Cardiac septum (tissue), 1 donor: ENCODE measurements at places on chromosomes 5 and 9.

DNA sequence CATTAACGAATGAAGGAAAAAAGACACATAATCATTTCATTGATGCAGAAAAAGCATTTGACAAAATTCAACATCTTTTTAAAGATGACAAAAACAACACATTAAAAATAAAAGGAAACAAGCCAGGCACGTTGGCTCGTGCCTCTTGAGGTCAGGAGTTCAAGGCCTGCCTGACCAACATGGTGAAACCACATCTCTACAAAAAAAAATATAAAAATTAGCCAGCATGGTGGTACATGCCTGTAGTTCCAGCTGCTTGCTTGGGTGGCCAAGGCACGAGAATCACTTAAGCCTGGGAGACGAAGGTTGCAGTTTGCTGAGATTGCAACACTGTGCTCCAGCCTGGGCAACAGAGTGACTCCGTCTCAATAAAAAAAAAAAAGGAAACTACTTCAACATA is 77.0 kb downstream of the ERCC6L2 start:
- no peak for DNase-seq

DNA sequence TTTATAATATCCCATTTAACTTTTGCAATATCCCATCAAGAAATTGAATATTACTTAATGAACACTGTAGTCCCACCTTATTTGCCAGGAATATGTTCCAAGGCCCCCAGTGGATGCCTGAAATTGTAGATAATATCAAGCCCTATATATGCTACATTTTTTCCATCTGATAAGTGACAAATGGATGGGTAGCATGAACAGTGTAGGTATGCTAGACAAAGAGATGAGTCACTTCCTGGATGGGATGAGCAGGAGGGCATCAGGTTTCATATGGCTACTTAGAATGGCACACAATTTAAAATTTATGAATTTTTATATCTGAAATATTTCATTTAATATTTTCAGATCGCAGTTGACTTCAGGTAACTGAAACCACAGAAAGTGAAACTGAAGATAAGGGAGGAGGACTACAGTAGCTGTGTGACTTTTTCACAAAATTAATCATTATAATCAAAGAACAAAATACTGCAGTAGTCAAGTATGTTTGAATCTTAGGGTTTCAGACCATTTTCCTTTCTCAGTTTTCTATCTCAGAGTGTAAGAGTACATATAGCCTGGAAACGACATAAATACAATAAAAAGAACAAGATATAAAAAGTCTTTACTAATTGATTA is 636.4 kb upstream of the ARRDC3 start:
- no peak for DNase-seq

- no peak for DNase-seq
These were observed 450.4 kb upstream of the NMUR2 start for GRCh38 chr5:152855441-152855840.

DNA sequence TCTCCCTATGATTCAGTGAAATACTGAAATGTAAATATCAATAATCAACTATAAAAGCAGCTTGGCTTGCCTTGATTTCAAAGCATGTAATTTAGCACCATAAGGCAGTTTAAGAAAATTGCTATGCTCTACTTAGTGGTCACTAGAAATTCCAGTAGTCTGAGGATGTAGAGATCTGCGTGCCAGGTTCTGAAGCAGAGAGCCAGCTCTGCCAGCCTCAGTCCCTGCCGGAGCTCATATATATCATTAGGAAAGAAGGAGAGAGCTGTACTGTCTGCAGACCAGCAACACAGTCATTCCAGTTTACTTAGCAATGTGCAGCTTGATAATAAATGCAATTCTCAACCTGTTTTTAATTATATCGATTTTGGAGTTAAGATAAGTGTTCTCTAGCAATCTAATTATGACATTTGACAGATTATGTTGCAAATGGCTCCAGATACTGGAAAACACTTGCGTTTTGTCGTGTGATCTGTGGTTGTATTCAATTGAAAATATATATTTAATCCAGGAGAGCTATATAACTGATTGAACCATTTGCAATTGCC is 540.5 kb downstream of the CTNND2 start:
- DNase-seq: no peak

DNA sequence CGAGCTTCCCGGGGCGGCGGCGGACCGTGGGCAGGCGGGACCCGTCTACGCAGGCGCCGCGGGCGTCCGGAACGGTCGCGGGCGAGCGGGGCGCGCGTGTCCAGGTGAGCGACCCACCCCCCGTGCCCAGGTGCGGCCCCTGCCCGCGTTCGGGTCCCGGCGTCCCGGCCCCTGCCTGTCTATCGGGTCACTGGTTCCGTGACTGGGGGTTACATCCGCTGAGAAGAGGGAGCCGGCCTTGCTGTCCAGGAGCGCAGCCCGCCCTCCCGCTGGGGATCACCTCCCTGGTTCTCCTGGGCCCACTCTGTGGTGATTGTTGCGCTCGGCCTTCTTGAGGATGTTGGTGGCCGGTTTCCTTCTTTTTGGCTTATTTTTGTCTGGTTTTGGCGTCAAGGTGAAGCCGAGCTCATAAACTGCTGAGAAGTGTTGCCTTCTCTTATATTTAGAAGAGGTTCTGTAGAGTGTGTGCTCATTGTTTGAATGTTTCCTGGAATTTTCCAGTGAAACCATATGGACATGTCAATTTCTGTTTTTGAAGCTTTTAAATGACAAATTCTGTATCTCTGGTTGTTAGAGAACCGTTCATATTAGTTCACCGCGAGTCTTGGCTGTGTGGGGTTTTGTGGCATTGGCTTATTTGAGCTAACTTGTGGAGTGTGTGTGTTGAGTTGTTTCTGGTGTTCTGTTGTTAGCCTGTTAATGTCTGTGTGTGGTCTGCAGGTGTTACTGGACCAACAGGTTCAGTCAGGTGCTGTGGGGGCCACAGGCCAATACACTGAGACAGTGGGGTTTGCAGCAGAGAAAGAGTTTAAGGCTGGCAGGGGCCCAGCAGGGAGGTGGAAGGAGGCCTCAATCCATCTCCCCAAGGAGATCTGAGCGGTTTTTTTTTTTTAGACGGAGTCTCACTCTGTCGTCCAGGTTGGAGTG is 621 bp downstream of the CEP72 start:
- DNase-seq: no peak

- DNase-seq: no peak
These were observed 472.9 kb downstream of the PRELID2 start for GRCh38 chr5:145362266-145362665.

GRCh38 chr5:8376478-8376877 is 507.5 kb downstream of the MTRR start:
- DNase-seq: no peak

DNA sequence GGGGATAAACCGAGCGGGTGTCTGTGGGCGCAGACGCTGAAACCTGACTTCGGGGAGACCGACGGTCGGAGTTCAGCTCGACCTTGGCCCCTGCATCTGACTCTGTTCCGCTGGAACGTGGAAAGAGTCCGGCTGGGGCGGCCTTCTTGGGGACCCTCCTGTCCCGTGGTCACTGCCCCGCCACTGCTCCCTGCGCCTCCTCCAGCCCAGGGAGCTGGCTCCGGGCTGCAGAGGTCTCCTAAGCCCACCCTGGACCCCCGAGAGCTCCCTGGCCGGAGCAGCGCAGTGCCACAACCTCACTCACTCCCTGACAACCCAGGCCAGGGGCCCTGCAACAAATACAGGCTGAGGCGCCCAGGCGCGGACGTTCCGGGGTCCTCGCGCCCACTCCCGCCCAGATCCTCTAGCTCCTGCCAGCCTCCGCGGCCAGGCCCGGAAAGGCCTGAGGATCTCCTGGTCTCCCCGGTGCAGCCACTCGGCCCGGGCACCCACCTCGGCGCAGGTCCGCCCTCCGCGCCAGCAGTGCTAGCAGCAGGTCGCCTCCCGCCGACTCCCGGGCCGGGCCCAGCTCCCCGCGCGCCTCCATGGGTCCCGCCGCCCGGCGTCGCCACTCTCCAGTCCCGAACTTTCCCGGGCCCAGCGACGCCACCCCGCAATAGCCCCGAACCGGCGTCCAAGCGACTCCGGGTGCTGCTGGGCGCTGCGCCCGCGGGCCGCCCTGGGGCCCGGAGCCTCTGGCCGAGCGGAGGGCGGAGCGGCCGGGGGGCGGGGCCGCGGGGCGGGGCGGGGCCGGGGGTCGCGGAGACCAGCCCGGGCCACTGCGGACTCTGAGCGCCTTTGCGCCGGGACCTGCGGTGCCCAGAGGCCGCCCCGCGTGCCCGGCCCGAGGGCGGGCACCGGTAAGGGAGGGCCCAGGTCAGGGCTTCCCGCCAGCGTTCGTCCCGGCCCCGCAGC is 2.2 kb downstream of the LHX3 start:
- DNase-seq: no peak

GRCh38 chr5:93415819-93416218 is 165.2 kb downstream of the NR2F1-AS1 start:
- no peak for DNase-seq

GRCh38 chr9:70466976-70467561 is 52.6 kb upstream of the KLF9 start:
- DNase-seq: no peak

DNA sequence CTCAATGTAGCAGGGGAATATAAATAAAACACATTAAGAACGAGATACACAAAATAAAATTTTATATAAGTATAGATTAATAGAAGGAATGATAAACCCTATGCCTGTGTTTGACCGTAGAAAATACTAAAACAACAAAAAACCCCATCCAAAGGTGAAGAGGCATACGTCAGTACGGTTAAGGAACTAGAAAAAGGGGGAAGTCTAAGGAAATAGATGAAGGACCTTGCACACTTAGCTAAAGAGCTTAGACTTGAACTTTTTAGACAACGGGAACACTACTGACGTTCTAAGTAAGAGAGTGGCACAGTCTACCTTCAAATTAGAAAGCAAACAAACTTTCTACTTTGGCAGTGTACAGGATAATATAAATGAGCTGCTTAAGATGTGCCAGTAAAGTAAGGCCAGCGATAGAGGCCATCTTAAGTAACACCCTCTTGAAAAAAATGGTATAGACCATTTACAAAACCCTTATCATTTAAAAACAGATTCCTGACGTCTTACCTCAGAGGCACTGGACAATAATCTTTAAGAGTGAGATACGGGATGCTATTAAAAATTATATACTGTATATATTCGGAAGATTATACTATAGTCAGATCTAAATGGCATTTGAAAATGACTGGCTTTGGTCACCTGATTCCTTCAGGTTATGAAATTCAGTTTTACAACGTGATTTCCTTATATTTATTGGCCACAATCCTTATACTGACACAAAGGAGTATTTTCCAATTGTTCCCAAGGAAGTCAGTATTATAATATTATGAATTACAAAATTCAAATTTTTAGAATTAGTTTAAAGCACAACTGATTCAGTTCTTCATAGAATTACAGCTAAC is 8.5 kb downstream of the PANK3 start:
- no peak for DNase-seq

GRCh38 chr9:33851301-33851700 is 34.3 kb downstream of the UBE2R2 start:
- DNase-seq: no peak

GRCh38 chr9:90864779-90865178 is 63.2 kb downstream of the SYK start:
- no peak for DNase-seq

DNA sequence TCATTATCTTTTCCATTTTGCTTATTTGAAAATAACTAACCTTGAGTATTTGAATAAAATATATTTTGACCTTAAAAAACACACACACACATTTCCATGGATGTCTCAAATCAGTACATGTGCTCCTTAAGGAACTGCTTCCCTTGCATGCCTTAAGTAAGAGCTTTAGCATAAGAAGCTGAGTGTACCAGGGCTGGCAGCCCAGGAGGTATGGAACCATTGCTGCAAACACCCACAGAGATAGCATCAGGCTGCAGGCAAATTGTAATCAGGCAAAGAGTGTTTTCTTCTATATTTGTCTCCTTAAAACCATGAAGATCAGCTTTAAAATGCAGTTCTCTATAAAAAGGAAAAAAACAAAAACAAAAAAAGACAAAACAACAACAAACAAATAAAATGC is 160.6 kb downstream of the PLK2 start:
- DNase-seq: no peak

DNA sequence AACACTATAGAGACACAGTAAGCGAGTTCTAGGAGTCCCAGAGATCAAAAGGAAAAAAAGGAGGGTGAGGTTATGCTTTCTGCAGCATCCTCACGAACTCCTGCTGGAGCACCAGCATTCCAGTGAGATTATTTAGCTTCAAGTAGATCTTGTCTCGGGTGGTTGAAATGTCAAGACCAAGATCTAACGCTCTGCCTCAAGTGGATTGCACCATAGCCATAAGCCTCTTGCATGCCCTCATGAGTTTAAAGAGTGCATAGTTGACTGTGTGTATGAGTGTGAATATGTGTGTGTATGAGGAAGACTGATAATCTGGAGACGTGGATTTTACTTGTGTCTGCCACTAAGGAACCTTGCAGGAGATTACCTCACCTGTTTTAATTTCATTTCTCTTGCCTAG is 335.3 kb upstream of the ADAMTSL1 start:
- no peak for DNase-seq

DNA sequence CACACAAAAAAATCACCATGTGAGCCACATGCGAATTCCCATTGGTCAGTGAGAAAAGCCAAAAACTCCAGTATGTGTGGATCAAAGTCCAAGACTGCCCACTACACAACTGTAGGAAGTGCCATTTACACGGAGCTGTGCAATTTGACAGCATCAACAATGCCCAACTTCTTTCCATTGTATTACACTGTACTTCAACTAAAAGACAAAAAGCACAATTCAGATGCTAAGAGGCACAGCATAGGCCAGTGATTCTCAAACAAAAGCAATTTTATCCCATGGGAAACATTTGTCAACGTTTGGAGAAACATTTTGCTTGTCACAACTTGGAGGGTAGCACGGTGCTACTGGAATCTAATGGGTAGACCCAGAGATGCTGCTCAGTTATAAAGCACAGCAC is 39.8 kb downstream of the IARS1 start:
- no peak for DNase-seq

- DNase-seq: no peak
These were observed 82.6 kb downstream of the SMIM23 start for GRCh38 chr5:171868236-171868635.

DNA sequence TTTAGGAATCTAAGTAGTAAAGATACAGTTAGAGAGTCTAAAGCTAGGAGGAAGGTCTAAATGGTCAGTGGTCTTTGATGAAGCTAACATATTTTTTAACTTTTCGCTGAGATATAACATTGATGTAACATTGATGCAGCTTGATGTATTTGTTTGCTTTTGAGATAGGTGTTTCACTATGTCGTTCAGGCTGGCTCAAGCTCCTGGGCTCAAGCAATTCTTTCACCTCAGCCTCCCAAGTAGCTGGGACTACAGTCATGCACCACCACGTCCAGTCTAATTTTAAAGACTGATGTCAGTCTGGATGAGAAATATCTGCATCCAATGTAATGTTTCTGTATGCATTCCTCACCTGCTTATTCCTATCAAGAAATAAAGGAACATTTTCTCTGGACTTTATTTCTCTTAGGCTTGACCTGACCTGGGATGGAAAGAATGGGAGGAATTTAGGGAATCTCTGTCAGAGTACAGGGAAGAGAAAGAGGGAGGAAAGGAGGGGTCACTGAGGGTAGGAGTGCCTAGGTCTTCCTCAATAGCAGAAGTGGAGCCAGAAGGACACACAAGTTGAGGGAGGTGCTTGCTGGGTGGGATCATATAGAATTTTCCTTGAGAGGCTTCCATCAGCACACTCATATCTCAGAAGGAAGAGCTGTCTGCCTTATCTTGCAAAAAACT is 101.5 kb upstream of the GPBP1 start:
- no peak for DNase-seq
